ENCODE measurements at places on chromosomes 4 and X.

DNA sequence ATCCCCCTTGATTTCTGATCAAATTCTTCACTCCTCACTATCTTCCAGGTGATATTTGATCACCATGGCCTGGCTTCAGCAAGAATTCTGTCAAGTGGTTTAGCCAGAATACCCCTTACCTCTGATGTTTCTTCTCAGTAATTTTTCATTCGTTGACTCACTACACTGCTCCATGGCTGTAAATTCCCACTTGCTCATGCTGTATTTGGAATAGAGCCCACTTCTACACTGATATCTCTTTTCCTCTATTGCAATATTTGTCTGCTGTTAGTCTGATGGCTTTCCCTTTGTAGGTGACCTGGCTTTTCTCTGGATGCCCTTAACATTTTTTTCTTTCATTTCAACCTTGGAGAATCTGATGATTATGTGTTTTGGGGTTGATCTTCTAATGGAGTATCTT lies 73.9 kb upstream of the DIPK2B start:
- DNase-seq, result no peak

DNA sequence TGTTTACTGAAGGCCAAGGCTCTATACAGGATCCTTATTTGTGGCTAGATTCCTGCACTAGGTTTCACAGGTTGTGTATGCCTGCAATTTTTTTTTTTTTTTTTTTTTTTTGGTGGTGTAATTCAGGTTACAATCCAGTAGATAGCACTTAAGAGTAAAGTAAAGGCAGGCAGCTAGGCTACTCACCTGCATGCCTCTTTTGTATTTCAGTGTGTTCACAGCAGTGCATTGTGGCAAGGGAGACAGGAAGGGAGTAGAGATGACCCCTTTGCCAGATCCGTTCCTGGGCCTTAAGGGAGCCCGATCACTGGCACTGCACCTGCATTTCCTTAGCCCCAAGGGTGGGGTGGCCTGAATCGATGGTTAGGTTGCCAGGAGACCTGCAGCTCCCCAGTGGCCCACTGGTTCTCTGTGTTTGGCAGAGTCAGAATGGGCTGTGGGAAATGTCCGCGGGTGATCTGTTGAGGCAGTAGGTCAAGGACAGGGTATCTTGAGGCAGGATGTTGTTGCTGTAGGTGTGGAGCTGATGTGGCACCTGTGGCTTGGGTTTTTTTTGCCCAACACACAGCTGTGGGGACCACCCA lies 374.9 kb upstream of the AADAT start:
- DNase-seq, result no peak

DNA sequence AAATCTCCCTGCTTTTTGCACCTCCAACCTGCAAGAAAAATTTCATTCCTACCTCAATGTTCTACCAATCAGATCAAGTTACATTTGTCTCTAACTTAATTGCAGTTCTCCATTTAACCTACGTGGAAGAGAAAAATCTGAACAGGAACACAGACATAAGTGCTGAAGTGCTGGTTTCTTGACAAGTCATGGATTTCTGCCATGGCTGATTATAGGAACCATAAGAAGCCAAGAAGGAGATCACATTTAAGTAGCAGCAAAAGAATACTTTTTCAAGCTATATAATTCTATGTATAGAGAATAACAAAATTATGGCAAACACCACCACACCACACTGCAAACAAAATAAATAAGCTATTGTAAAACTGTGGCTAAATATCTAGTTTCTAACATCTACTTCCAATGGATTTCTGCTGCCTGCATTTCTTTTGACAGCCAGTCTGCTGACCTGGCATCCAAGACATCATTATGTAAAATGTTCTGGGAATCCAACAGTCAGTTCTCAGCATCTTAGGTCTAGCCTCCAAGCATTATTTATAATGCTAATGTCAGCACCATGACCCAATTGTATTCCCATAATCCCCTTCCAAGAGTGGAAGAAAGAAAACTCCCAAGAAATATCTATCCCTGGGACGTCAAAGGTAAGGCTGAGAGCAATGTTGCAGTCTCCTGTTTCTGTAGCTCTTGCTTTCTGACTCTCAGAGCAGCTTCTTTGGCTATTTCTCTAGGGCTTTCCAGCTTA lies 50.8 kb upstream of the GAB1 start:
- no peak for DNase-seq

DNA sequence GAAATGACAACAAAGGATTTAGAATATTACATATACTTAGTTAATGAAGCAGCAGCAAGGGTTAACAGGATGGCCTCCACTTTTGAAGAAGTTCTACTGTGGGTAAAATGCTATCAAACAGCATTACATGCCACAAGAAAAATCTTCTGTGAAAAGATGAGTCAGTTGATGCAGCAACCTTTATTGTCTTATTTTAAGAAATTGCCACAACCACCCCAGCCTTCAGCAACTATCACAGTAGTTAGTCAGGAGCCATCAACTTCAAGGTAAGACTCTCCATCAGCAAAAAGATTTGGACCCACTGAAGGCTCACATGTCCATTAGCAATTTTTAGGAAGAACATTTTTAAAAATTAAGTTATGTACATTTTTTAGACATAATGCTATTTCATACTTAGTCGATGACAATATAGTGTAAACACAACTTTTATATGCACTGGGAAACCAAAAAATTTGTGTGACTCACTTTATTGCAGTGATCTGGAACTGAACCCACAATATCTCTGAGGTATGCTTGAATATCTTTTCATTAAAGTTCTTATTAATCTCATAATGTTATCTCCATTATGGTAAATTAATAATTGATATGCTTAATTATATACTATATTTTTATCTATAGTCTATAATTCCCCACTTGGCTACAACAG lies 81.2 kb downstream of the SPCS3 start:
- no peak for DNase-seq

- no peak for DNase-seq
These were observed 221.5 kb downstream of the PCDH18 start for GRCh38 chr4:137310593-137311490.

- no peak for DNase-seq
These were observed 115.1 kb downstream of the CRLF2 start for GRCh38 chrX:1097328-1097727.

DNA sequence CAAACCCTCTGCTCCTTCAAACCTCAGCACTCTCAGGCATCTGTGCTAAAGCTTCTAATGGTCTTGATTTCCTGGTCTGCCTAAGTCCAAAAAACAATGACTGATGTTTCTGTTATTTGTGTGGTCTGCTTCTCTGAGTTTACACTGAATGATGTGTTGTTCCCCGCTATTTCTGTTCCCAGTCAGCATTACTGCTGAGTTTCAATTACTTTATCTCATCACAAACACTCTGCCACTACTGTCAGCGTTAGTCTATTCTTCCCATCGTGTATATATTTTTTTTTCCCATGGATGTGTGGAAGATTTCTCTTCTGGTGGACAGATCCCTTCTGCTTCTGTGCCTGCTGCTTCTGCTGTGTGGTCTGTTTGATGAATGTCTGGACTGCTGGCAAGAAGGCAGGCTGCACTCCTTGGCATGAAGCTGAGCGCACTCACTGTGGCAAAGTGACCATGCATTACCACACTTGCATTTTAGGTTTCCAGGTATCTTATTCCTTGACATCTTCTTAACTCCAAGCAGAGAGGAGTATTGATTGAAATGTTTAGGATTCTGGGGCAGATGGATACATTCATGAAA lies 106.9 kb upstream of the PAQR3 start:
- no peak for DNase-seq

DNA sequence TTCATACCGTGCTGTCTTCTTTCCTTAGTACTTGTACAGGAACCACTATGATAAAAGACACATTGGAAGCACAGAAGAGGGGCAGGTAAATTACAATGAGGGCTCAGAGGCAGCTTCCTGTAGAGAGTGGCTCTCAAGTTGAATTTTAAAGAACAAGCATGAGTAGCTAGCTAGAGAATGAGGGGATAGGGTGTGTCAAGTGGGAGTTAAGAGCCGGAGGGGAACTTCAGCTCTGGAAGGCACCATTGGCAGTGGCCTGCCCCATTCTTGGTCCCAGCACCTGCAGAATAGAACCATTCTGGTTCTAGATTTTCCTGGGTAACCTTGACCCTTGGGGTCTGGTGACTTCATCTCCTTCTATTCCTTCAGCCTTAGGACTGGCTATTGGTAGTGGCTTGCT lies 34.0 kb upstream of the JADE1 start:
- no peak for DNase-seq

DNA sequence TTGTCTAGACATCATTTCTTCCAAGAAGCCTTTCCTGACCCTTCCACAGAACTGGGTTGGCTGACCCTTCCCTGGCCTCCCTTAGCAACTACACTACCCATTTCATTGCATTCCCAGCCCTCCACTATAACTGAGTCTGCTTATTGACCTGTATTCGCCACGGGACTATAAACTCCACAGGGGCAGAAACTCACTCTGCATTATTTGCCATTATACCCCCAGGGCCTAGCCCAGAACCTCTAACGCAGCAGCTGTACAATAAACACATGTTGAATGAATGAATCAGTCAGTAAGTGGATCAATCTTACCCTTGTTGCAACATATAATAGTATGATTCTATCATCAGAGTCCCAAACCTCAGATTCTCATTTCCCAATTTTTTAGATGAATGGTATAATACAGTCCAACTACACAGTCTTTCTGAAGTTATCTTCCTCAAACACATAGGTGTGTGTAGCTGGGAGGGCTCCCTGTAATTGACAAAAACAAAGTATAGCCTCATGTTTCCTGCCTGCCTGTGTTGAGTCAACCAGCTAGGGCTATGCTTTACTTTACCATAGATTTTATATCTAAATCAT lies 209.3 kb downstream of the CHIC2 start:
- no peak for DNase-seq

DNA sequence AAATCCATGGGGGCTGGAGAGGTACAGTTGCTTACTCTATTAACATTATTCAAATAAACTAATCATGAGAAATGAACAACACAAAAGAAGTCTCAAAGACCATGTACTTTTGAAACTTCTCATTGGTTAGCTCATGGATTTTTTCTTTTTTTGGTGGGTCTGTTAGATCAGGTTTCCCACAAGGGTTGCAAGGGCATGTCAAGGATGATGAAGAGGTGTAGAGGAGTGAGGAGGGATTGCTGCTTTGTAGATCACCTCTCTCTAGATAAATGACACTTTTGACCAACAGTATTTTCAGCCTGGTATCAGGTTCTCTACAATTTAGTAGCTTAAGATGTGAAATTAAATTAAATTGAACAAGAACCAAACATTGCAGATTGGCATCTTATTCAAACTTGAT lies 417.9 kb upstream of the AGA start:
- no peak for DNase-seq

DNA sequence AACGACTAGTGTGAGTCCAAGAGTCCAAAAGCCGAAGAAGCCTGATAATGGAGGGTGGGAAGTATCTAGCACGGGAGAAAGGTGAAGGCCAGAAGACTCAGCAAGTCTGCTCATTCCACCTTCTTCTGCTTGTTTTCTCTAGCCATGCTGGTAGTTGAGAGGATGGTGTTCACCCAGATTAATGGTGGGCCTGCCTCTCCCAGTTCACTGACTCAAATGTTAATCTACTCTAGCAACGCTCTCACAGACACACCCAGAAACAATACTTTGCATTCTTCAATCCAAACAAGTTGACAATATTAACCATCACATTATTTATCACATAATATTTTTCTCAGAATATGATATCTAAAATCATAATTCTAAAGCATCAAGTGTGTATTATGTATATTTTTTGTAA lies 1055.1 kb upstream of the PCDH10 start:
- no peak for DNase-seq

DNA sequence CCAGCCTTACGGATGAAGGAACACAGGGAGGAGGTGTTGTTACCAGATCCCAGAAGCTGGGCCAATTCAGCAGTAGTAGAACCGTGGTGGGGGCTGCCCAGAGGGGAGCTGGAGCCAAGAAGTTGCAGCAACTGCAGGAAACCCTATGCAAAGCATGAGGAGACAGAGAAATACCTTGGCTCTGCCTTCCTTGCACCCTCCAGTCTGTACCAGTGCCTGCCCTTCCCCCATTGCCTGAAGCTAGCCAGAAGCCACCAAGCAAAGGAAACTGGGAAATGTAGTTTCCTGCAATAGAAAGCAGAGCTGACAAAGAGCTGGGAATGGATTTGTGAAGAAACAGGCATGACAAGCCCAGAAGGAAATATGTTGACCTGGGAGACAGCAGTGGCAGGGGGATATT lies 108.7 kb upstream of the FUNDC1 start:
- DNase-seq, result no peak

DNA sequence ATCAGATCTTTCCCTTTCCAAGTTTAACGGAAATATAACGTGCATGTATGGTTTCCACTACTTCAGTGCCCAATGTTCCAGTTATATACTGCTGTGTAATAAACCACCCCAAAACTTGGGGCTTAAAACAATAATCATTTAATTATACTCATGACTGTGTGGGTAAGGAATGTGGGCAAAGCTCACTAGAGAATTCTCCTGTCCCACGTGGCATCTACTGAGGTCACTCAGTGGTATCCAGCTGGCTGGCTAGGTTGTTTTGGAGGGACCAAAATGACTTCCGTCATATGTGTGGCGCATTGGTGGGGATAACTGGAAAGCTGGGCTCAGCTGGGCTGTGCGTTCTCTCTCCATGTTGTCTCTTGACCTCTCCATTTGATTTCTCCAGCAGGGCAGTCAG lies 18.5 kb downstream of the ZCCHC18 start:
- no peak for DNase-seq

DNA sequence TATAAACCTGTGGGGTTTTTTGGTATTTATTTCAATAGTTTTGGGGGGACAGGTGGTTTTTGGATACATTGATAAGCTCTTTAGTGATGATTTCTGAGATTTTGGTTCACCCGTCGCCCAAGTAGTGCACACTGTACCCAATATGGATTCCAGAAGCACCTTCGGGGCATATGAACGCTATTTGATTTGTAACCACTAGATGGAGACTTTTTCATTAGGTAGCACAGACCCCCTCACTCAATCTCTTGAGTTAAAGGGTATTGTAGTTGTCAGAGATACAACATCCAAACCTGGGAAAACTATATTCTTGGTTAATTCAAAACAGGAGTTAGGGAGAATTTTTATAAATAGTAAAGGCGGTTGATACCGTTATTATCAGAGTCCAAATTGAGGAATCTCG lies 79.8 kb downstream of the SPANXN3 start:
- no peak for DNase-seq

DNA sequence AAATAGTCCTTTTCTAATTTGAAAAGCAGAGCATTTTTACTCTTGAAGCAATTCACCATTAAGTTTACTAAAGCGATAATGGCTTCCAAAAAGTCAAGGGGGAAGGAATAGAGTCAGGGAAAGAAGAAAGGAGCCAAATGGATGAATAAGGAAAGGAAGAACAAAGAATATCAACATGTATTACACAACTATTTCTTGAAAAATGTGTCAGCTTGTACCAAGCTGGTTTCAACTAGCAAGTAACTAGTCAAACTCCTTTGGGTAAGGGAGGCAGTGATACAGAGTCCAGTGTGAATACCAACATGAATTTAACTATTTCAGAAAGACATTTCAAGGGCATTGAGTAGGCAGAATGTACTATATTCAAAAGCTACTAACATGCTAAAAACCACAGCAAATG lies 112.1 kb downstream of the ARHGAP6 start:
- no peak for DNase-seq

DNA sequence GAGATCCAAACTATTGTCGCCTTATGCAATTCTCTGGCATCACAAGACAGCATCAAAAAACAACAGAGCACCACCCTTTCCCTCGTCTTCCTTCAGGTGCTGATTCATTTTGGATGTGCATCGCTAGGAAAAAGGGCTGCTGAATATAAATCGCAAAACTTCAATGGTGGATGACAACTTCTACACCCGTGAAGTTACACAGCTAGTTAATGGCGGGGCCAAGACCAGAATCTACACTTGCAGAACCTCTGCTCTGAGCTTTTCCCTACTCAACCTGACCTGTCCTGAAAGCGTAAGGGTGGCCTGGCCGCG lies 674 bp downstream of the GNPDA2 start:
- DNase-seq, result no peak
